ENCODE measurements at places on chromosomes 3 and 15. TPM values are rescaled to one million over a fixed set of nuclear protein-coding genes. Genes with fewer than 3 reads are reported as not detected.

DNA sequence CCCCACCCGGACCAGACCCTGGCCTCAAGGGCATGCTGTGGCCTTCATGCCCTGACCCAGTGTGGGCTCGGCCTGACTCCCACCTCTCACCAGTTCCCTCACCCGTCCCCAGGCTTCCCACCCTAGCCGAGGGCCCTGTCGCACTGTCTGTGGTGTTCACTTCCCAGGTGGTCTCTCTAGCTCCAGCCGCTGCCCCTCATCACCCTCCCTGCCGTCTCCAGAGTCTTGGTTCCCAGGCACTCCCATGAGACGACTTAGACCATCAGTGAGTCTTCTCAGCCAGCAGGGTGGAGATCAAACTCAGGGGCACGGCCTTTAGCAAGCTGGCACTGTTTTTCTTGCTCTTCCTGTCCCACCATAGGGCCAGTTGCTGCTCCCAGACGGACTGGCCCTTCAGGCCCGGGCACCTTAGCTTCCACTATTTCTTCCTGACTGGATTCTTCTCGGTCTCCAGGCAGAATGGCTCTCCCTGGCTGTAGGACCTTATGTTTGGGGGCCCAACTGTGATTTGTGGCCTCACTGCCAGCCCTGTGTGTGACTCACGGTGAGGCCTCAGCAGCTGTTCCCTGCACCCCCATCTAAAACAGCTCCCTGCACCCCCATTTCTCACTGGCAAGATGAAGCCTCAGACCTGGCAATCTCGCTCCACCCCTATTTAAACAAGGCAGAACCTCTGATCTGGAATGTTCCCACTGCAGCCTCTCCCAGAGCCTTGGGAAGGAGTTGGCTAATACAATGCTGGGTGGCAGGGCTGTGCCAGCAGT lies 9.4 kb upstream of the PCSK6 start:
- DNase-seq: no peak

- no peak for DNase-seq
These were observed 73.1 kb downstream of the OXSM start for GRCh38 chr3:25863011-25863415.

GRCh38 chr15:36178303-36178633 lies 401.2 kb upstream of the CDIN1 start:
- no peak for DNase-seq

CHRM5 gene
- polyA plus RNA-seq: 1.3 TPM

GRCh38 chr3:159861369-159861987 lies 127.2 kb upstream of the IL12A start:
- no peak for DNase-seq

DNA sequence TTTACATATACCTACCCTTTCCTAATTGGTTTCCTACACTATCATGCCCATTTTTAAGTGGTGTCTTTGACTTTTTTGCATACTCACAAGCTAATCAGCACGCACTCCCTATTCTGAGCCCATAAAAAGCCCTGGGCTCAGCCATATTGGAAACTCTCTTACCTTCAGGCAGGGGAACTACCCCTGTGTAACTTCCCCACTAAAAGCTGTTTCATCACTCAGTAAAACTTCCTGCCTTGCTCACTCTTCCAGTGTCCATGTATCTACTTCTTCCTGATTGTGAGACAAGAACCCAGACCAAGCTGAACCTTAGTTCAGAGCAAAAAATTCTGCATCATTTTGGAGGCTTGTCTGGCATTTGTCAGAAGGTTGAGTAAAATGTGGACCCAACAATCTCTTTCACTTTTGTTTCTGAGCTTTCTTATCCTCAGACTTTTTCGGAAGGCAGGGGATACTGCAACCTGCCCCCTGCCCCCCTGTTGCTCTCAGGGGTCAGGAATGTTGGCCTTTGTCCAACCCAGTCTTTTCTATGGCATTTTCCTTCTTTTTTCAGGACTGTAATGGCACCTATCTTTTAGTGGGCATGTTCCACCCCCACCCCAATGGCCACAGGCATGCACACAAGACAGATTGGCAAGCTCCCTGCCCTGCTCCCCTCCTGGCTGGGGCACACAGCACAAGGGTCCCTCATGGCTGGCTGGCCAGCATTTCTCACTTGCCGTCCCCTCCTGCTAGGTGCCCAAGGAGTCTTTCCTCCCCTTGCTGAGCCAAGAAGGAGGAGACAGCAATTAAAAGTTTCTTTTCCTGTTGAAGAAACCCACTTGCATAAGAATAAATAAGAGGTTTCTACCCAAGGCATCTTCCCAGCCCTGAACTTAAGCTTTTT lies 26.3 kb upstream of the TMEM45A start:
- no peak for DNase-seq

DNA sequence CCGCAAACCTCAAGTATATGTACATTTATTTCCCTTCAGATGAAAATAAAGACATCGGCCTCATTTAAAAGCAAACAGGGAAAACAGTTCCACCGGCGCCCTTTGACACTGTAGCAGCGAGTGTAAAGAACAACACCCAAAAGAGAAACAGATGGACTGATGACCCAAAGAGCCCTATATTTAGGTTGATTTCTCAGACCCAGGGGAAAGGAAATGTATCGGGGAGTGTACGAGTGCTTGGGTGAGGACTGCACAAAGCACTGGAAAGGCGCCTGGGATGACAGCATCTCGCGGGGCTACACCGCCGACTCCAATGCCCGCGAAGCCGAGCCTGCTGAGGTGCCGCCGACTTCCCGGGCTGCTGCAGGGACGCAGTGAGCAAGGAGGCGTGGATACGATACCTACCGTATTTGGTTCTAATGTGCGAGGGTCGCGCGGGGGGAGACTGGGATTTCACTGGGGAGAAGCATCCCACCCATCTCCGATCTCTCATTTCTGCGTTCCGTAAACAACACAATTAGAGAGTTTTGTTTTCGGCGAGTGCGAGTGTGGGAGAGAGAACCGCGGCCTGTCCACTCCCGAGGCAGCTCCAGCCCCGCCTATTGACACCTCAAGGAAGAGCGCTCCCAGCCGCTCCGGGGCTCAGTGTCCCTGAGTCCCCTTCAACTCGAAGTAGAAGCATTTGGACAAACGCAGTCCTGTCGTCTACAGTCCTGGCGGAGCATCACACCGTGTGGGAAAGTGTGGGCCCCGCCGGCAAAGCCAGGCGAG lies 2.0 kb downstream of the MECOM start:
- no peak for DNase-seq

GRCh38 chr3:106332884-106333283 lies 464.1 kb upstream of the CBLB start:
- DNase-seq: no peak

DNA sequence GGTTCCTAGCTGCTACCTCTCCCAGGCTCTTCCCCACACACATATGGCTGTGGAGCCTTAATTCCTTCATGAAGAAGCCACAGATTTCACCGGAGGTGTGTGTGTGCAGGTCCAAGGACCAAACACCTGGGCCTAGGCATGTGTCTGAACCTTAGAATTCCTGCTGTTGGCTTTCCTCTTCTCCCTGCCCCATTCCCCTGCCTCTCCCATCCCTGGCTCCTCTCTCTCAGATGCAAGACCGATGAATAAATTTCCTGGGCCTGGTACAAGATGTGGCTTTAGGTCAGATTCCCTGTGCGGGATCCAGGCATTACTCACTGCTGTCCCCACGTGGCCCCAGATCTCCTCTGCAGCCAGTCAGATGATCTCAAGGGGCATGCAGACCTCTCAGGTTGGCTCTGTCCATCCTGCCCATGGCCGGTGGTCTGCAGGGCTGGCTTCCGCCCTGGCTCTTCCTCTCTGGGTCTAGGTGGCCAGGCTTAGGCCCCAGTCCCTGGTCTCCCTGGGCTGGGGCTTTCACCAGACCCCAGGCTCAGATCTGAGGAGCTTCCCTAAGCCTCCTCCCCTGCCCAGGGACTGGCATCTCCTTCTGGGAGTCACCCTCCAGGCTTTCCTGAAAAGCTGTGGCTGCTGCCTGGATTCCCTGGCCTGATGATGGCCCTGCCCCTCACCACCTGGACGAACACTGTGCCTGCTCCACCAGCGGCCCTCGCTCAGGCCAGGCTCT lies 20.5 kb downstream of the CCR9 start:
- peak; percentile 20 for DNase-seq

BMF gene
- 4.9 TPM for polyA plus RNA-seq

SLC22A13 gene
- polyA plus RNA-seq: 1.1 TPM

CPLX3 gene
- polyA plus RNA-seq: 3.6 TPM

DUOXA1 gene
- polyA plus RNA-seq: 1.0 TPM

ZNF501 gene
- polyA plus RNA-seq: 9.2 TPM

CCR9 gene
- polyA plus RNA-seq: 0.25 TPM

DNA sequence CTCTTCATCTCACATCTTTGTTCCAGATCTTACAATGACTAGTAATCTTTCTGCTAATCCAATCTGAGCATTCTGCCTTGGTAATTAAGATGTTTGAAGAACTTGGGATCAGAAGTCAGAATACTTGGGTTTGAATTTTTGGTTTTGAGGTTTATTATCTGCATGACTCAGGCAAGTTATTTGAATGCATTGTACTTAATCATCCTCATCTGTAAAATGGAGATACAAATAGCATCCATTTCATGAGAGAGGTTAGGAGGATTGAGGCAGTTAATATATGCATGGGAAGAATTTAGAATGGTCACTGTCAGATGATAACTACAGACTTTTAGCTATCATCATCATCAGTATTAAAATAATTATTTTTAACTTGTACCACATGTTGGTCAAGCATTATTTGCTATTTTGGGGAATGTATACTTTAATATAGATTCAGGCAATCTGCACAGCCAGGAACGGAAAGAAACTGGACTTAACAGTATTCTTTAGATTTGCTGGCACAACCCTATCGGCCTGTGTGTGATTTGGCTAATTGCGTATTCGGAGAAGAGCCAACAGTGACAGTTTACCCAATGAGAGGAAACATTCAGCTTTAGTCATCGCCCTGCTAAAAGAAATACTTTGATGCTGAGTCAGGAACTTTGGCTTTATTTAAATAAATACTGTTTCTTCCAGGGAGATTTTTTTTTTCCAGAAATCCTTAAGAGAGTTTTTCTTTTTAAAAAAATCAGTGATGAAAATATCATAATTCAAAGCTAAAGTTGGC lies 600.0 kb downstream of the ROBO1 start:
- no peak for DNase-seq

- DNase-seq: no peak
These were observed 122.9 kb downstream of the MBNL1 start for GRCh38 chr3:152391671-152392070.

TM2D3 gene
- 69.5 TPM for polyA plus RNA-seq

DNA sequence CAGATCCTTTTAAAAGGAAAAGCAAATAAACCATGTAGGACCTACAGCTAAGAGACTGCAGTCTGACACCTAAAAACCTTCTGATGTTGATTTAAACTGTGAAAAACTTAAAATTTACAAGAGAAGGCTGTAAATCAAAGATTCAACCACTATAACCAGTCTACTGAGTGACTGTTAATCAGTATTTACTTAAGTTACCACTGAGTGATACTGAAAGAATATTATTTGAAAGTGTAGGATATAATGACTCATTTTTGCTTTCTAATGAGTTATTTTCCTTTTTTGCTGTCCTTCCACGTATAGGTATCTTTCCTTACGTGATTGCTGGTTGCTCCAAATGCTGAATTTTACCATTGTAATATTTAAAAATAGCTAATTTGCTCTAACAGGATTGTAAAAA lies 44.6 kb downstream of the RFX7 start:
- DNase-seq: no peak

- no peak for DNase-seq
These were observed 404.9 kb downstream of the SQOR start for GRCh38 chr15:46039703-46040102.

CCR8 gene
- not detected for polyA plus RNA-seq

ZBTB47 gene
- 18.1 TPM for polyA plus RNA-seq

- no peak for DNase-seq
These were observed 16.5 kb downstream of the ST6GAL1 start for GRCh38 chr3:186946756-186947375.

THAP10 gene
- 6.1 TPM for polyA plus RNA-seq

DNA sequence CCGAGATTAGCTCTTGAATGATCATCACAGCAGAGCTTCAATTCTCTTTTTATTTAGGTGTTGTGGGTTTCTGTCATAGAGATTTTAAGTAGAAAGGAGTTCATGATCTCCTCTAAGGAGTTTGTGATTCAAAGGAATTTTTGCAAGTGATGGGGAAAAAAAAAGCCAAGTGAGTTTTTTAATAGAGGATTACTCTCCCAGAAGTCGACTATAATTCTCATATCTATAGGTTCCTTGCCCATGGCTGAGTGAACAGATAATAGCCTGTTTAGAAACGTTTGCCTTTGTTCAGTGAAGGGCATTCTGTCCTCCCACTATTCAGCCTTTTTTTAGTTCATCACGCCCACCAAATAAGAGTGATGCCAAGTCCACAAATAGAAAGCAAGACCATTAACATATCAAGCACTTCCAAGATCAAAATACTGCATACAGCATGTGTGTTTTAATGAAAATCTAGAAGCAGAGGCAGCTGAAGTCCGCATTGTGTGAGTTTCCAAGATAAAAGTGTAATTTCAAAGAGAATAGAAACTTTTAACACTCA lies 398.4 kb upstream of the CNTN3 start:
- no peak for DNase-seq

DNA sequence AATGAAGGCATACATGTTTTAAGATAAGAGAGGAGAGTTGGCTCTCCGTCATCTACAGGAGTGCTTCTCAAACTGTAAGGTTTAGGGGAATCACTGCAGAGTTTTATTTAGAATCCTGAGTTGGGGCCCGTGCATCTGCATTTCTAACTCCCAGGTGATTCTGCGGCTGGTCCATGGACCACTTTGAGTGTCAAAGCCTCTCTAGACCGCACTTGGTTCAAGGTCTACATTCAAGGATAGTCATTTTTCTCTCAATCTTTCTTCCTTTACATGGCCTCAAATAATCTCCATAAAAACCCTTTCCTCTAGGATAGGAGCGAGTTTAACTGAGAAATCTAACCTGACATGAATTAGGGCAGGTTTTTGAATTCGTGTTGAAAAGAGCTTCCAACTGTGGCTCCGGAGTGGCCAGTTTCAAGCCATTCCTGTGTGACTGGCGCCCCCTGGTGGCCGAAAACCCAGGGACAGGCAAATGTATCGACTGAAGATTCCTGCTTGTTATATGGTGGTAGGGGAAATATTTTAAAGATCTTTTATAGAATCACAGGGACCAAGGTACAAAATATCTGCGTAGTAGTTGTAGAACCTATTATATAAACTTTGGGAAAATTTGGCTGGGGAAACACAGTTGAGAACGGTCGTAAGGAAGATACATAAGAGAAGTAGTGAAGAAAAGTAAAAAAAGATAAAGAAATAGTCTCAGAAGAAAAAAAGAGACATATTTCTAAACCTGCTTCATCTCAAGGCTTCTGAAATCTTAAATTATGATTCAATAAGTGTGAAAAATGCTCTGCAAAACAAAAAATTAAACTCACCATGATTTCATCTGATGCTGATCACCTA lies 11.9 kb downstream of the GABRR3 start:
- peak; percentile 96 for DNase-seq

GABRB3 gene
- polyA plus RNA-seq: 11.8 TPM

MKRN2OS gene
- polyA plus RNA-seq: not detected
